ENCODE measurements at places on chromosomes 12 and 14.
A peak's percentile ranks its signal among the peaks of the same experiment; 100 is the strongest.

GRCh38 chr12:89765959-89766824 is 57.6 kb upstream of the ATP2B1 start:
- no peak for DNase-seq

DNA sequence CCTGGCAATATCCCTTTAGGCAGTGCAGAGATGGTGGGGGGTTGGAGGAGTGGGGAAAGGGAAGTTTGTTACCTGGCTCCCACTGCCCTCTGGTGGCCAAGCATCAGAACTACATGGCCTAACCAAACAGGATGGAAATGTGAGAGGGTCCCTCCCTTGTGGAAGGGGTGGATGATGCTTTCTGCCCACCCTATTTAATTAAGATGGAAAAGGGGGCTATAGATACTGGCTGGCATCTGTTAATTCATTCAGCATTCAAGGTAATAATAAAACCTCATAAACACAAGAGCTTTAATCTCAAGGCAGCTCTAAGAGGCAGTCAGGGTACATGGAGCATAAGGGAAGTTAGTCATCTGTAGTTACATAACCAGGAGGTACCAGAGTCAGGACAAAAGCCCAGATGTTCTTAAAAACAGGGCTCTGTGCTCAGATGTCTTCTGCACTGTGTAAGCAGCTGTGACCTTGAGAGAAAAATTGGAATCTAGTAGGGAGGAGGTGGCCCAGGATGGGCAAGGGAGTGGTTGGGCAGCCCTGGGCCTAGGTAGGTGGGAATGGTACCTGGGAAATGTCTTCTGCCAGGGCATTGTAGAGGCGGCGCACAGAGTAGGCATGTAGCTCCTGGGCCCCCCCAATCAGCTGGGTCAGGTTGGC is 4.6 kb downstream of the AP1G2 start:
- no peak for DNase-seq

DNA sequence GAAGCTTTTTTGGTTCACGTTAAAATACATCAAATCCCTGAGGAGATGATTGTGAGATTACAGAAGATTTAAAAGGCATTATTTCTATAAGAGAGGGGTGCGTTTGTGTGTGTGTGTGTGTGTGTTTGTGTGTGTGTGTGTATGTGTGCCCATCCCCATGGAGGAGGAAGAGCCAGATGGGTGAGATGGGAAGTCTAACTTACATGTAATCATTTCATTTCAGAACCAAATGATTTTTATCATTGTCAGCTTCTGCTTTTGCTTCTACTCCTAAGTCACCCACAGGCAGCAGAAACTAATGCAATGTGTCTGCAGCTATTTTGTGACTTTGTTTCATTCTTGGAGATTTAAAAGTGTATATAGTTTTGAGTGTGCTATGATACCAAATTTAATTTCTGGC is 68.7 kb downstream of the SLC4A8 start:
- no peak for DNase-seq

DNA sequence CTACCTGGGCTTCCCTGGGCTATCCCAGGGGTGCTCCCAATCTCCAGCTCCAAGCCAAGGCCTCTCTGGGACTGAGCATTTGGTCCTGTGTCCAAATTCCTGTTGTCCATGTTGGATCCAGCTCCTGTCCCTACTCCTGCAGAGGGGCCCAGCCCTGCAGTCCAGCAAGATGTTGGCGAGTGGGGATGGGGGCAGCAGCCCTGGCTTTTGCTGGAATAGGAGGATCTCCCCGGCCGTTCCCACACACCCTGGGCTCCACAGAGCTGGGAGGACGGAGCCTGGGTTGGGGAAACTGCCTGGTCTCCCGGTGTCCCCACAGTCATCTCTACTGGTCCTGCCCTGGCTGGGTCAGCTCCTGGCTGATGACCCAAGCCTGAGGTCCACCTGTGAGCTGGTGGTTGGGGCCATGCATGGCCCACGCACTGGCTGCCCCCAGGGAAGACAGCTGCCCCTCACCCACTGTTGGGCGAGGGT is 219.6 kb upstream of the C14orf180 start:
- peak; percentile 31 for DNase-seq

- peak; percentile 71 for DNase-seq
These were observed 7.5 kb downstream of the CAMKK2 start for GRCh38 chr12:121288986-121289385.

- DNase-seq, result no peak
These were observed 26.7 kb downstream of the C12orf75 start for GRCh38 chr12:105357162-105357691.

DNA sequence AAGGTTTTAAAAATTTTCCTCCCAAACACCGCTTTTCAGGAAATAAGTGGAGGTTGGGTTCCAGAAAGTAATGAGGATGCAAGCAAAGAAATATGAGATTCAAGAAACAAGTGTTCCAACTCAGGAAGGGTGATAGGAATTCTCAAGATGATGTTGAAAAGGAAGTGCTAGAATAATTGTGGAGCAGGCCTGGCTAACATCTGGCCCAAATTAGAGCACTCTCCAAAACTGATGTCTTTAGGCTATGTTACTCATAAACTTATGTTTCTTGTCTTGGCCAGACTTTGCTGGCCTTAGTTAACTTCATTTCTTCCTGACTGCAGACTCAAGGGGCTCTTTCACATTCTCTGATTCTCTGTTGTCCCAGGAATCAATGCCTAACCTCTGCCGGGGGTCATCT is 116.3 kb downstream of the TMTC3 start:
- no peak for DNase-seq

- DNase-seq, result no peak
These were observed 115.9 kb upstream of the TMPO start for GRCh38 chr12:98399532-98399931.

GRCh38 chr14:93895023-93895604 is 32.0 kb upstream of the FAM181A start:
- DNase-seq, result no peak

GRCh38 chr12:76790564-76791552 is 26.9 kb downstream of the ZDHHC17 start:
- no peak for DNase-seq

DNA sequence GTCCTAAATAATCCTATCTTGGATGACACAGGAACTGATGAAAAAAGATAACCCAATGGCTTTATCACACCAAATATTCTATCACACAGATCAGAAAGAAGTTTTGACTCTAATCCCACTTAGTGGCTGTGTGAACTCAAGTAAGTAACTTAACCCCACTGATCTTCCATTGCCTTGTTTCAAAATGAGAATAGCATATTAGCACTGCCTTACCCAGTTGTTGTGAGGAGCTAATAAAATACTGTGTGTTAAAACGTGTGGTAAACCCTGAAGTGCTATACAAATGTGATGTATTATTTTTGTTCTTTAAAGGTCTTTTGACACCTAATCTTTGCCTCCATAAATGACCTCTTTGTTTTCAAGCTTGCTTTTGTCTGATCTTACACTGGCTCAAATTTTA is 60.9 kb upstream of the ARID2 start:
- DNase-seq, result no peak

GRCh38 chr12:48988030-48988649 is 10.0 kb downstream of the WNT1 start:
- DNase-seq, result no peak

GRCh38 chr12:89863968-89864367 is 155.3 kb upstream of the ATP2B1 start:
- no peak for DNase-seq

GRCh38 chr12:89962648-89963047 is 254.0 kb upstream of the ATP2B1 start:
- DNase-seq, result no peak

DNA sequence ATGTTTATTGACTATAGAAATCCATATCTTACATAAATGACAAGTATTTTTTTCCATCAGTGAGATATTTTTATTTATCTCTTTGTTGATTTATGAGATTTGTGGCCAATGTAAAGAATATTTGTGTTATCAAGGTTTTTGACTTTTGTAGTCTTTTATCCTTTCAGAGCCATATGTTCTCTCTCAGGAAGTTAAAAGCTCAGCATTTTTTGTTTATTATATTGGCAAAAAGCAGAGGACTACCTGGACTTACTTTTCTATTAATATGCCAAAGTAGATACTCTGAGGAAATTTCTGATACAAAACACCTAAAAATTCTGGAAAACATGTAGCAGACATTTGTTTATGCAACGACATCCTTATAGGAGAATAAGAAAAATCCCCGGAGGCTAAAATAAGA is 490.3 kb downstream of the SLC6A15 start:
- no peak for DNase-seq

DNA sequence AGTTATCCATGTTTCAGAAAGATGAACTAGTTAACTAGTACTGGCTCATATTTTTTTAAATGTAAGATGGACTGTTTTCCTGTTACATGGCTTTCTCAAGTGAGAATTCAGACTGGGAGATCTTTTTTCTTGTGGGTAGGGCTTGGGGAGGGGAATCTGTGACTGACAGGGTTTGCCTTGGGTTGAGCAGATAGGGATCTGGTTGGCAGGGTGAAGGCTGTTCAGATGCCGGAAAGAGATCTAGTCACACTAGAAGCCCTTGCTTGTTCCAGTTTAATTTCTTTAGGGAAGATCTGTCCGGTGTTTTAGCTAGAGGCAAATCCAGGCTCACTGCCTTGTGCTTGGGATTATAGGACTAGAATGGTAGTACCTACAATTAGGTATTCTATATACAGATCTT is 63.2 kb downstream of the FBXO33 start:
- DNase-seq, result no peak

DNA sequence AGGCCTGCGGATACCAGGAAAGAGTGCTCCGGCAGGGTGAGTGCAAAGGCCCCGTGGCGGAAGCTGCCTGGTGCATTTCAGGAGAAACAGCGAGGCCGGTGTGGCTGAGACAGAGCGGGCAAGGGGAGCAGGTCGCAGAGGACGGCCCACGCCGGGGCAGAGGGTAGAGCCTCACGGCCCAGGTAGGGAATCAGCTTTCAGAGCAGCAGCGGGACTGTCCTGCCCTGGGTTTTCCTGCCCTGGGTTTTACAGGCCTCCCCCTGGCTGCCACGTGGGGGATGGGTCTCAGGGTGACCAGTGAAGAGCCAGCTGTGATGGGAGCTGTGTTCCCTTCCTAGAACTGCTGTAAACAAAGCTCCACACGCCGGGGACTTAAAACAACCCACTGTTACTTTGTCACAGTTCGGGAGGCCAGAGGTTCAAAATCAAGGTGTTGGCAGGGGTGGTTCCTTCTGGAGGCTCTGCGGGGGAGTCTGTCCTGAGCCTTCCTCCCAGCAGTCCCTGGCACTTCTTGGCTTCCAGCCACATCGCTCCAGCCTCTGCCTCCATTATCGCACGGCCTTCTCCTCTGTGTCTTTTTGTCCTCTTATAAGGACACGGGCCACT is 10.4 kb downstream of the NCOR2 start:
- DNase-seq, result no peak
